Activated CD8-positive, alpha-beta memory T cell treated with anti-CD3 and anti-CD28 coated beads for 48 hours (primary cell): ENCODE measurements at places on chromosomes 4 and X.

DNA sequence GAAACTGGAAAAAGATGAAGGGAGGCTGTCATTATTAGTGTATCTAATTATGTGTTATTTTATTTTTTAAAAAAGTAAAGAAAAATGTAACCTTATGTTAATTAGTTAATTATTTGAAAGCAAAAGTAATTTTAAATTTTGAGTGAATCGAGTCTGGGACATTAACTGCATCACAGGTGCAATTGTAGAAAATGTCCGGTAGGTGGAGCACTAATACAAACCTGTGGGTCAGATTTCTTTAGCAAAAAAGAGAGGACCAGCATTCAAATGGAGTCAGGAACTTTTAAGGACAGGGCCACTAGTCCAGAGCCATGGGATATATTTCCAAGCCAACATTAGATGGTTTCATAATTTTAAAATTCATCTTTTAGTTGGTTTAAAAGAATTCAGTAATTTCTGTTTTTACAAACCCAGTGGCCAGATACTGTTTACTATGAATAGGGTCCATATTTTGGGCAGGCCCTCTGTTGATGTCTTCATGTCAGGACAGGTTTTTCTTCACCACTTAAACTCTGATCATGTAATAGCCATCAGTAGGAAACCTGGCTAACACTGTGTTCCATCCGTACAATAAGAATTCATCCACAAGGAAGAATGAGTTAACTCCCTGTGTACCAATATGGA lies 27.2 kb downstream of the BST1 start:
- DNase-seq: no peak

DNA sequence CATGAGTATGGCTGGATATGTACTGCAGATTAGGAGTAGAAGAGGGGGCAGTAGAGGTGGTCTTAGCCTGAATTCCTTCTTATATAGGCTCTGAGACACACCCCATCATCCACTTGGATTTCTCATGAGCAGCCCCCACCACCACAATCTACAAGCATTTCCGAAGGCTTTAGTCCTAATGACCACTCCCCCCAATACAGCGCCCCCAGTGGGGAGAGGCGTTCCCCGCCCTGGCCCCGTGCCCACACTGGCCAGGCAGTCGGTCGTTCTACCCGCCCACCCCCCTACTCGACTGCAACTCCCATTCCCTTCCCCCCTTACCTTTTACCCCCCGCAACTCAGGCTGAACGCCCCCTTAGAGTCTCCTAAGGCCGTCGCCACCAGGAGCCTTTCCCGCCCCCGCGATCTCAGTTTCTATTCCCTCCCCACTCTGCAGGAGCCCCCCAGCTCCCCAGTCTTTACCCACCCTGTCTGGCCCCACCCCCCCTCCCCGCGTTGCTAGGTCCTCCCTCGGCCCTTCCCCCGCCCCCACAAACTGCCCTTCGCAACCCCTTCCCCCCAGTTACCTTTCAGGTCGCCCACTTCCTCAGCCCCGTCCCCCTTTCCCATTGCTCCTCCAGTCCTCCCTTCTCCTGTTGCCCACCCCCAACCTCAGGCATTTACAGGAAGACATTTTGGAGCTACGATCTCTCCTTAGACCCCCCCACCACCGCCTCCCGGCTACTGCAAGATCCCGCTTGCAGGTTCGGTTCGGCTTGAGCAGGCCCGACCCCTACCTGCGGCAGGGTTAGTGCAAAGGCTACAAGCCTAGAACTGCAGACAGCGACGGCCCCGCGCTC lies 468 bp downstream of the ZMYM3 start:
- DNase-seq: no peak

DNA sequence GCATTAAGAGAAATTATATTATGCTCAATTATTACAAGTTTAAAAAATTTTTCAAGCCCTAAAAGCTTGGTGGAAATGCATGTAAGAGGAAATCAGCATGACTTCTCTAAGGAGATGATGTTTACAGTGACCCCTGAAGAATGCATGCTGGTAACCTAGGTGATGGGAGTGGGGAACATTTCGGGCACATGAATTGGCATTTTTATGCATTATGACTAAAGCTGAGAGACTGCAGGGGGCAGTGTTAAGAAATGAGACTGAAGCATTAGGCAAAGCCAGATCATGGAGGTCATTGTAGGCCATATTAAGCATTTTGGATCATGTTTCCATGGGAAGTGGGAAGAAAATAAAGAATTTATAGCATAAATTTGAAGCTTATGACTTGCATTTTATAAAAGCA lies 421.3 kb downstream of the FAT4 start:
- no peak for DNase-seq

DNA sequence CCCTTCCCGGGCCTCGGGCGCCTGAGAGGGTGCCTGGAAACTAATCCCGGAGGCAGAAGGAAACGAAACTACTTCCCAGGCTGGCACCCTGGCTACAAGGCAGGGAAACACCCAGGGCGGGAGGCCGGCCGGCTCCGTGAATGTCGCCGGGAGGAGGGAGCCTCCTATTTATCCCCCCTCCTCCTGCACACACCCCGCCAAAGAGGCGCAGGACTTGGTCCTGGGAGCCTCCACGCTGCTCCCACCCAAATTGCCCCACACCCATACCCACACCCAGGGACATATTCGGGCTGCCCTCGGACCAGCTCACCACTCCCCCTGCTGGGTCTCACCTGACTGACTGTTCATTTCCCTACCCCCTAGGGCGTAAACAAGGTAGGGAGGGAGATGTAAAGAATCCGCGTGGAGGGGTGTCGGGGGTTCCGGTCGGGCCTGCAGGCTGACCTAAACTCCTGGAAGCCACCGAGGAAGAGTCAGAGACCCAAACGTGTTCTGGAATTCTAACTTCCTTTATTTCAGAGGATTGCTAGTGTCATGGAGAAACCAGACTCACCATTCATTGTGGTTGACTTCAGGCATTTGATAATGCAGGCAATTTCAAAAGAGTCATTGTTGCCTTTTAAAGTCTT lies at the start of gene BTC:
Gene BTC (minus strand): TSS at position 142 of the 629 bp plus-strand sequence. CDS start 198 bp downstream, outside the sequence.
- DNase-seq: no peak

- DNase-seq: no peak
Measured at GRCh38 chr4:52903273-52903672, 41.2 kb downstream of the RASL11B start.

DNA sequence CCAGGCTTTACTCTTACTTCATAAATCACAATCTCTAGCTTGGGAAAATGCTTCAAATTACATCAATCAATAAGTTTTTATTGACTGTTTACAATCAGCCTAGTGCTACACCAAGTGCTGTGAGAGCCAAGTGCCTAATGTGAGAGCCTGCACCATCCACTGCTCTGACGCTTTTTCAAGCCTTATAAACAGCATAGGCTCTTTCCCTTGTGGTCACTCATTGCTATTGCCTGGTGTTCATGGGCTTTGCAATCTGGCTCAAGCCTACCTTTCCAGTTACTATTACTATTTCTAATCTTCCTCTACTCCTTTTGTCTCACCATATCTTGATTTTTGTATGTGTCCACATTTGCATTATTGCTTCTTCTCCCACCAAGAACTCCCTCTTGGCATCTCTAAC lies 77.0 kb downstream of the REELD1 start:
- DNase-seq: no peak

DNA sequence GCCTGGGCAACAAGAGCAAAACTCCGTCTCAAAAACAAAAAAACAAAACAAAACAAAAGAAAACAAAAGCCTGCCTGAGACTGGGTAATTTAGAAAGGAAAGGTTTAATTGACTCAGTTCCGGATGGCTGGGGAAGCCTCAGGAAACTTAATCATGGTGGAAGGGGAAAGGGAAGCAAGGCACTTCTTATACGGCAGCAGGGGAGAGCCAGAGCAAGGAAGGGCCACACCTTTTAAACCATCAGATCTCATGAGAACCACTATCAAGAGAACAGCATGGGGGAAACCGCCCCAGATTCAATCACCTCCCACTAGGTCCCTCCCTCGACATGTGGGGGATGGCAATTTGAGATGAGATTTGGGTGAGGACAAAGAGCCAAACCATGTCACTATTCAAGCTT lies 122.2 kb downstream of the UBE2K start:
- no peak for DNase-seq

DNA sequence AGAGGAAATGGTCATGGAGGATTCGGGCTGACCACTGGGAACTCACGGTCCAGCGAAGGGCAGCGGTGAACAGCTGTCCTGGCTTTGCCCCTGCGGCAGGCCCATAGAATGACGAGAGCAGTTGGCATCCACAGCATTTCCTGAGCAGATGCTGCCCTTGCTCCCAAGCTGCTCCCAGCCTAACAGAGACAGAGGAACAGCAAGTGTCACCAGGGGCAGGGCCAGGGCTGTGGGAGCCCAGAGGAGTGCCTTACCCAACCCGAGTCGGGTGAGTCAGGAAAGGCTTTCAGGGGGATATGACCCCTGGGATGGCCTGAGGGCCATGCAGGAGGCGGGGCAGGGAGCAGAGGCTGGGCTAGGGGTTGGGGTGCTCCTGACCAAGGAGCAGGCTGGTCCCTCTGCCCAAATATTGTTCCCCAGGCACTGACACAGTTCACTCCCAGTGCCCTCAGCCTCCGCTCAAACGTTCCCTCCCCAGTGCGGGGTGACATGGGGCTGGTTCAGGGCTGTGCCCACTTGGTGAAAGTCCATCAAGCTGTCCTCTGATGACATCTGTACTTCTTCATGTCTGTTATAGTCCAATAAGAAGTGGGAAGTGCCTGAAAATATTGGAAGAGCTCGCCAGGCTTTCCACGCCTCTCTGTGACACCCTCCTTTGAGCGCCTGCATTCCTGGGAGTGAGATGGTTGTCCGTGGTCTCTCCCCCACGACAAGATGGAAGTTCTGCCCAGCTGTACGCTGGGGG lies 64.7 kb upstream of the GPR78 start:
- no peak for DNase-seq

DNA sequence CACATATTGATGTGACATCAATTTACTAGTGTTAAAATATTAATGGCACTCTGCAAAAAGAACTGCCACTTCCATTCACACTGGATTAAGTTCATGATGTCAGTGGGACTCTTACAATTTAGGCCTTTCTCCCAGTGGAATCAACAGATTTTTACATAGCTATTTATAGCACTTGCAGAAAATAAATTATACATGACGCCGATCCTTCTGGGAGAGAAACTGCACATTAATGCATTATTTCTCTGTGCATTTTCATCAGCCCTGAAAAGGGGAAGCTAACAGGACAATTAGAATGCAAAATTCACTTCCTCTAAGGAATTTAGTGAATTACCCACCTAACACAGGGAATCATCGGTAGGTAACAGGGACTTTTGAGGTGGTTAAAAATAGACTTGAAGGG lies 15.7 kb downstream of the LGI2 start:
- DNase-seq: no peak

GRCh38 chr4:9938933-9939332 lies 82.4 kb downstream of the SLC2A9 start:
- DNase-seq: no peak

DNA sequence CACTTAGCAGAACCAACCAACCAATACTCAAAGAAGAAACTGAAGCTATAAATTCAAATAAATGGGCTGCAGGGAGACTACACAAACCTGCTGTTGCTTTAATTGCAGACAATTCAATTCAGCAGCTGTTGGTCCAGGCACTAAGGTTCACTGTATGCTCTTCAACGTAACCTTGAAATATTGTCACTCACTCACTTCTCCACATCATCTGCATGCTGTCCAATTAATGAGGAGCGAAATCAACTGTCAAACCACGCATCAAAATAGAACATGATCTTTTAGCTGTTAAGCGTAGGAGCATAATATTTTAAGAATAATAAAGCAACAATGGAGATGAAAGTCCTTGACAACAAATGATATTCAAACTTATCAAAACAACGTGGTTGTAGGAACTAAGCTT lies 17.0 kb downstream of the ENOX2 start:
- no peak for DNase-seq

DNA sequence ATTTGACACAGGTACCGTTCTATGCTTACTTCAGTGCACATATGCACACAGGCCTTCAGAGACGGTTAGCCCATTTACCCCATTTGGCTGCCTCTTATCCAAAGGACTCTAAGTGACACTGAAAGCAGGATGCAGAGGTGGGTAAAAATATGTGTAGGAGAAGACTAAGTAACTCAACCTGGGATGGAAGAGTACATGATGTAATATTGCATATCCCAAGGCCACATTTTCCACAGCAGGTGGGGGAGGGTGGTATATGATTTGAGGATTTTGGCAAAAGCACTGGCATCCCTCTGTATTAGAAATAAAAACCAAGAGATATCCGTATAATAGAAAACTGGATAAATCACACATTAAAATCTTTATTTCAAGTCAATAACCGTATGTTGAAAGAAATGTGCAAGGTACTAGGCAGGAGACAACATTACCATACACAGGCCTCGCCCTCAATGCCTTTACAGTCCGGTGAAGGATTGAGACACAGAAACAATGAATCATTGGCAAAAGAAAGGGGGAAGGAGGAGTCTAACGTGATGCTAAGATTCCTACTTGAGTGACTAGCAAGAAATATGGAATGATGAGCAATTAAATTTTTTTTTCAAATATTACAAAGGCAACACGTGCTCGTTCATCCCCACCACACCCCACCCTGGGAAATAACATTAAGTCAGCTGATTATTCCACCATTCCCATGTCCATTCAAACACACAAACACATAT lies 161.0 kb upstream of the RASGEF1B start:
- DNase-seq: no peak

DNA sequence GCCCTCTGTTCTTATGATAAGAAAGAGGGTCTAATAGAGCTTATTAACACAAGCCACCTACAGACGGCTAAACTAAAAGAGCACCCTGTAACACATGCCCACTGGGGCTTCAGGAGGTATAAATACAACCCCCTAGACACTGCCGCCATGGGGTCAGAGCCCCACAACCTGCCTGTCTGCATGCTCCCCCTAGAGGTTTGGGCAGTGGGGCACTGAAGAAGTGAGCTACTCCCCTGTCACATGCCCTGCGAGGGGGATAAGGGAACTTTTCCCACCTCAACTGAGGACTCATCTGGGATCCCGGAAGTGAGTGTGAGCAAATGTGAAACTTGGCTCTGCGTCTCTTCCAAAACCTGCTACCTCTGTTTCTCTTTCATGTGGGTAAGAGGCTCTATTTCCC lies 334.5 kb downstream of the ADAM29 start:
- no peak for DNase-seq

- no peak for DNase-seq
Measured at GRCh38 chr4:86054286-86055032, 305.4 kb downstream of the MAPK10 start.

DNA sequence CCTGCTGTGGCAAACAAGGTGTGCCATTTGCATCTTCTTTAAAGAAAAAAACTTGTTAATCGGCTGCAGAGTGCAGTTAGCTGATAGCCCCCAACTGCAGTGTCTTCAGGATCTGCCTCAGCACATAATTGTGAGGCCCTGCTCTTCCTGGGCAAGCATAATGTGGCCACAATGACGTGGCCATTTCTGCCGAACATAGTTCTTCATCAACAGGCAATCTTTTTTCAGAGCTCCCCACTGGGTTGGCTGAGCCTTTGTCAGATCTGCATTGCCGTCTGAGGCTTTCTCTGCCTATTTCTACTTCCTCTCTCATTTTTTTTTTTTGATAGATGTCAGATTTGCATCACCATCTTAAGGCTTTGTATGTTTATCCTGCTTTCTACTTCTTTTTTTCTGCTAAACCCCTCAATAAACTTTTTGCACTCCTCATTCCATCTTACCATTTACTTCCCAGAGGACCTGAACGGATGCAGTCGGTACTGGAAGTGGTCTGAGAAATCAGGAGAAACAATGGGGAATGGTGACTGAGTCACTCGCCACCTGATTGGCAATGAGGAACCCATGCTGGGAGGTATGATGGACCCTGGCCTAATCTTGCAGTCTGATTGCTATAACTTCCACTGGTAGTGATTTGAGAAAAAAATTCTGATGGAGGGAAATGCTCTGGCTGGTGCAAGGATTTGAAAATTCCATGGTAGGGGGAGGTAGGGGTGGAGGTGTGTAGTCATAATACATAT lies 21.2 kb upstream of the TAB3 start:
- DNase-seq: no peak
